ENCODE measurements at places on chromosomes 12 and 14.

DNA sequence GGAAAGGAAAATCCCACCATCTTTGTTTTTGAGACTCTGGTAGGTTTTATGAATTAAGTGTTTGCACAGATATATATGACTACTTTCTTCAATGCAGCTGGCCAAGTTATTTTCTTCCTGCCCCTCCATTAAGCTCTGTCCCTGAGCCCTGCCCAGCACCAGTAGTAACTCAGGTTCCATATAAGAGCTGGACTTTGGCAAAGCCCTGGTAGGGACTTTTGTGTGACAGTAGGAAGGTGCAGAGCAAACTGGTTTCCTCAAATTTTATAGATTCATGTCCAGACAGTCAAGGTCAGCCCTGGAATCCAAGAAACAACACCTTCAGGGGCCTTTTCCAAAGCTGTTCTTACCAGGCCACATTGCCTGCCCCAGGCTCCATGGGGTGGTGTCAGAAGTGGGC lies 47.3 kb downstream of the SSPN start:
- DNase-seq, result no peak

GRCh38 chr12:54060174-54060974 lies 6.7 kb downstream of the HOXC4 start:
- no peak for DNase-seq

DNA sequence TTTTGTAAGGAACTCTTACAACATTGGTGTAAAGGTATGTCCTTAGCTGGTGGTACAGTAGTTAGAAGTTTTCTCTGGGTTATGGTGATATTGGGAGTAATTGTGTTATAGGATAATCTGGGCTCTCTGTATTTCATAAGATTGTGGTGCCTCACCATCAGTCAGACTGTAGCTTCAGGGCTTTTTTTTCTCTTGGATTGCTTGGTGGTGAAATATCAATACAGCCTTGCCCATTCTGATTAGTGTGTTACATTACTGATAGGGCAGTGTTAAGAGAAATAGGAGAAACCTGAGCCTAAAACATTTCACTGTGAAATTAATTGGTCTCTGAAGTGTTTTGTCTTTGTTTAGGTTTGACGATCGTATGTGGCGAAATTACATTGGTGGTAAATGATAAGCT lies 71.0 kb downstream of the RCOR1 start:
- DNase-seq, result no peak

DNA sequence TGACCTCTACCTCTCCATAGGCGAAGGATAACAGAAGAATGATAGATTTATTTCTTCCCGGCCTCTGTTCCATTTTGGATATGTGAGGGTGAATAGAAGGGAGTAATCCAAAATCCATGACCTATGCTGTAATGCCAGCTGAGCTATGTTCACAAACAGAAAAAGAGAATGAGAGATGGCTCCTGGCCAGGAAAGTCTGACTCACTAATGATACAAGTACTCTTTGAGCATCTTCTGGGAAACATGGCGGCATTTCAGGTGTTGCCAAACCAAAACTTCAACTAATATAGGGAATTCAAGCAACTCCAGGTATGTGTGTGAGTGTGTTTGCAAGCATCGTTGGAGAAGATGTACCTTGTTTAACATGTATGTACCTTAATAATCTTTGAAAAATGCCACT lies 55.1 kb downstream of the MED13L start:
- DNase-seq, result peak; percentile 72

- no peak for DNase-seq
These were observed 38.7 kb downstream of the STX2 start for GRCh38 chr12:130800312-130800711.

DNA sequence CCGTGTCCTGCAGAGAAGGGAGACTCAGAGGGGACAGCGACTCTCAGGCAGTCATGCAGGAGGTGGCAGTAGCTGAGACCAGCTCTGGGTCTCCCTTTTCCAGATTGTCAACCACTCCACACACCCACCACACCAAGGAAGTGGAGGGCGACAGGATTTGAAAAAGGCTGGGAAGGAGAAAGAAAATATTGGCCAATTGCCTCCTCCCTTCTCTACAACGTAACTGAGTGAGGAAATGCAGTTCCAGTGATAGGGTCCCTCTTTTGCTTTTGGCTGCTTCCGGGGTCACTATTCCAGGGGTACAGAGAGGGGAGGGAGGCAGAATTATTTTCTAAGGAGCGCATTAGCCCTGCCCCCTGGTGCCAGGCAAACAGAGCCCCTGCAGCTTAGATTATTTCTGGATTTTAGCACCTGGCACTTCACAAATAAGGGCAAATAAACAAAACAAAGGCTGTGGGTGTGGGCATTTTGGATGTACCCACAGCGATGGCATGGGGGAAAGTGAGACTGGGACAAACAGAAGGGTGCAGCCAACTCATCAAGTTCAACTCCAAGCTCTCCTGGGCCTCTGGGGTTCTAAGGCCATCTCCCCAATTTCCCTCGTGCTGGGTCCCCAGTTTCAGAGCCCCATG lies 20.4 kb downstream of the ASB2 start:
- no peak for DNase-seq

DNA sequence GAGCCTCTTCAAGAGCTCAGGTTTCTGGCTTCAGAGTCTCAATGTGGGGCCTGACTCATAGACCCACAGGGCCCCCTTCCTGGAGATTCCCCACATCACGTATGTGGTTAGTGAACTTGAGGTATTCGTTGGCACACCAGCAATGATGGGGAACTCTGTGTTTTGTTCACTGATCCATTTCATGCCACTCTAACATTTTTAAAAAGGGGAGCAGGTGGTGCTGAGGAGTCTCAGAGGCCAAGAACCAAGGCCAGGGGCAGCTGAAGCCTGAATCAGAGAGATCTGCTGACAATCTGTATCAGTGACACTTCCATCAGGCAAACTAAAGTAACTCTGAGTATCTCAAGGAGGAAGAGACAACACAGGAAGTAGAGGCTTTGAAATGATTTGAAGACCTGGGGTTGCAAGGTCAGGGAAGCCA lies 323.4 kb downstream of the VRK1 start:
- DNase-seq, result no peak

GRCh38 chr14:69317102-69317755 lies 57.3 kb downstream of the GALNT16 start:
- DNase-seq, result peak; percentile 89

DNA sequence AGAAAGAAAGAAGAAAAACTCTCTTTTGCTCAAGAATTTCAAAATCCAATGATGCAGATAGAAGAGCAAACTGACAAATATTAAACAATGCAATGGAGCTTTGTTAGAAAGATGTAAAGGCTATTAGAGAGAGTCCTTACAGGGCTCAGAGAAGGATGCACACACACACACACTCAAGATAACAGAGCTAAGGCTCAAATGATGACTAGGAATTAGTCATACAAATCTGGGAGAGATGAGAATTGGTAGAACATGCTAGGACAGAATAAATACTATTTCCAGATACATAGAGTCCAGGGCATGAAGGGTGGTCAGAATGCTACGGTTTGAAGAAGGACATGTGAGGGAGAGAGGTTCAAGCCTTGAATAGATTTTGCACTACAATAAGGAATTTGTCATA lies 650.1 kb upstream of the MDGA2 start:
- no peak for DNase-seq

GRCh38 chr12:7460375-7461259 lies 16.7 kb upstream of the CD163L1 start:
- peak; percentile 55 for DNase-seq

GRCh38 chr14:104090071-104090748 lies 4.7 kb downstream of the ASPG start:
- DNase-seq, result no peak

GRCh38 chr12:111580119-111580425 lies 19.0 kb downstream of the ATXN2 start:
- no peak for DNase-seq

- no peak for DNase-seq
These were observed 14.1 kb upstream of the NOP2 start for GRCh38 chr12:6582196-6582595.

GRCh38 chr12:57620936-57621496 lies 9.8 kb downstream of the ARHGEF25 start:
- no peak for DNase-seq

DNA sequence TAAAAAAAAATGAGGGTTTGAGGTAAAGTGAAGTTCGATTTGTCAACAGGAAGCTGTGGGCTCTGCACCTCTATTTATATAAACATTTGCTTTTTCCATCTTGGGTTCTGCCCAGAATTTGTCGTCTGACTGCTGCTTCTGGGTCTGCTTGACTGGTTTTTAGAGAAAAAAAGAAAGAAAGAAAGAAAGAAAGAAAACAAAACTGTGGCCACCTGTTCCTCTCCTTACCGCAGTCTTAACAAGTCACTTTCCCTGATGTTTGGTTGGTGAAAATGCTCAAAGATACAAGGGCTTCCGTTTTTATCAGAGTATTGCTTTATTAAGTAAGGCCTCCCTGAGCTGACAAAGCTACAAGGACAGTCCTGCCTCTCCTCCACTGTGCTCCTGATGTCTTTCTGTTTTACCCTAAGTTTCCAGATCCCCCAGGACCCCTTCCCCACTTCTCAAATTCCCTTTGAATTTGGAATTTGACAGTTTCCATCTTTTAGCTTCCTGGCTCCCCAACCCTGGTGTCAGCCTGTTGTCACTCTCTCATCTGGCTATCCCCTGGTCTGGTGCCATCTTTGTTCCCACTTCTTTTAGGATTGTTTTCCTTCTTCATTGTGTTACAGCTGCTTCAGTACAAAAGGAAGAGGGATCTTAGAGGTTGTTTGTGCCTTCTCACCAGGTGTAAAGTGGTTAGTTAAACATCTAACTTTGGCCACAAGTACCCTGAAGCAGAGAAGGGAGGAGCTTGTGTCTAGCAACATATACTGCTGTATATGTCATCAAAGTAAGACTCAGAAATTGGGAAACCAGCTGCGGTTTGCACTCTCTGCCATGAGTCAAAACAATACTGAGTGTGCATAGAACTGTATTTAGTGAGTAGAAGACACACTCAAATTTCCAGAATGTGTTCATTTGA lies 18.0 kb downstream of the MFAP5 start:
- DNase-seq, result peak; percentile 29

GRCh38 chr12:96196781-96197180 lies 2.6 kb downstream of the ELK3 start:
- no peak for DNase-seq

DNA sequence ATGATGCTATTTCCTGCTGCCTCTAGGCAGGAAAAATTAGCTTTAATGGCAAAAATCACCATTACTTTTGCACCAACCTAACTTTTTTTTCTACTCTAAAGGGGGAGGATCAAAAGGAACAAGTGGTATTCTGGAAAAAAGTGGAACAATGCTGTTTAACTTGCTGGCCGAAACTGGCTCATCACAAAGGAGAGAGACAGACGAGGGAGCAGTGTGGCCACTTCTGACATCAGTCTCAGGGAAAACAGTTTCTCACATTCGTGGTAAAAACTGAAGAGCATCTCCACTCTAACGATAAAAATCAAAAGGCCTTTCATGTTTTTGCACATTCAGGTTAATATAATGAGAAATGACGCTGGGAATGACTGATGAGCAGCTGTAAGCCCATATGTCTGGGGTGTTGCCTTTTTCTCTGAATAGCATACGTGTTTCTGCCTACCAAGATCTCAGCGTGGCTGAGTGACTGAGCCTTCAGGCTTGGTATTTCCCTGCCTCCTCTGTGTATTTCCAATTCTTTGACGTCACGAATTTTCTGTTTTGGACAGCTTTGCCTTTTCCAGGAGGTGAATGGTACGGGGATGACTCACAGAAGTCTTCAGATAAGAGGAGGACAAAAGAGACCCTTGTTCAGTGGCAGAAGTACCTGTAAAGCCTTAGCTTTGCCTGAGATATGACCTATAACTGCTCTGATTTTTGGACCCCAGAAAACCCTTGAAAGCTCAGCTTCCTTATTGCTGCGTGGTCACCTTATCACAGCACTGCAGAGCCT lies 358.8 kb downstream of the GLT1D1 start:
- no peak for DNase-seq

DNA sequence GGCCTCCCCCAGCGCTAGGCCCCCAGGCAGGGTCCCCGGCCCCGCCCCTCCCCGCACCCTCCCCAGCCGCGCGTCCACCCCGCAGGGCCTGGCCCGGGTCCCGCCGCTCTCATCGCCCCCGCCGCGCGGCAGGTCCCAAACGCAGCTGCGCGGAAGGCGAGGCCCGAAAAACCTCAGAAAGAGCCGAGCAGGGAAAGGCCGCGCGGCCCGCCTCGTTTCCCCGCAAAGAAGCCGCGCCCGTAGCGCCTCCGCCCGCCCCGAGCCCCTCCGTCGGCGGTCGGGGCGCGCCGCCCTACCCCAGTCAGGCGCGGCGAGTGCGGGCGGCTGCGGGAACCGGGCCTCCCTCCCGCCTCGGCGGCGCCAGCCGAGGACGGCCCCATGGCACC lies 324 bp downstream of the POLE start:
- no peak for DNase-seq

DNA sequence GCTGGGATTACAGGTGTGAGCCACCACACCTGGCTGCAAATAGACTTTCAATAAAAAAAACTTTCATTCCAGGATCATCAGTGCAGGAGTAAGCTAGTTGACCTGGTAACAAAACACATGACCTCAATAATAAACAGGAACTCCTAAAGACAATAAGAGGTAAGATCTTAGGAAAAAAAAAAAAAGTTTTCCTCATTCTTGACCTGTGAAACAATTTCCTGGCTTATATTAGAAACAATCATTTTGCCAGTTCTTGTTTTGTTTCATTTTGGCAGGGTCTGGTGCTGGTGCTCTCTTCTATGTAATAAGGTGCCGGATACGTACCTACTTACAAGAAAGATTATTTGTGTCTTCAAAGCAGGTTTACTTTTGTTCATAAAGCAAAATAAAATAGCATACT lies 90.6 kb upstream of the AMN1 start:
- DNase-seq, result no peak

Measured in H4 (cell line).